ENCODE measurements at places on chromosomes 7 and 10.

DNA sequence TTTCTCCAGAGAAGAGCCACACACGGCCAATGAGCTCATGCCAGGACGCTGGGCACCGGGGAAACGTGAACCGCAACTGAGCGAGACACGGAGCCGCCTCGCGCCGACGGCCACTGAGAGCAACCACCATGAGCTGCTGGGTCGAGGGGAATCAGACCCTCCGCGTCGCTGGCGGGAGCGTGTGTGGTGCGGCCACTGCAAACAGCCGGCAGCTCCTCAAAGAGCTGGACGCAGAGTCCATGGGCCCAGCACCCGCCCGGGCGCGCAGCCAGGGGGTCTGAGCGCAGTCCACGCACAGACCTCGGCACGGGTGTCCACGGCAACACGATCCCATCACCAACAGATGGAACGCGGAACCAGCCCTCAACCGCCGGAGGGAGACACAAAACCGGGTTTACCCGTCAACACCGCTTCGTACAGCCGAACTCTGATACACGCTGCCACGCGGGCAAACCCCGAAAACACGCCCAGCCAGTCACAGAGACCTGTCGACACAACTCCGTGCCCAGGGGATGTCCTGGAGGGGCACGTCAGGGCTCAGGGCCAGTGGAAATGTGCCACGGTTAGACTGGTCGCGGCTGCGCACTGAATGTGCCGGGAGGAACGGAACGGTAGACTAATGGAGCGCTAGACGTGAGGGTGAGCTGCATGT is 147.1 kb downstream of the ELFN1 start:
- no peak for DNase-seq

GRCh38 chr10:100357059-100357858 is 10.2 kb downstream of the SCD start:
- no peak for DNase-seq

DNA sequence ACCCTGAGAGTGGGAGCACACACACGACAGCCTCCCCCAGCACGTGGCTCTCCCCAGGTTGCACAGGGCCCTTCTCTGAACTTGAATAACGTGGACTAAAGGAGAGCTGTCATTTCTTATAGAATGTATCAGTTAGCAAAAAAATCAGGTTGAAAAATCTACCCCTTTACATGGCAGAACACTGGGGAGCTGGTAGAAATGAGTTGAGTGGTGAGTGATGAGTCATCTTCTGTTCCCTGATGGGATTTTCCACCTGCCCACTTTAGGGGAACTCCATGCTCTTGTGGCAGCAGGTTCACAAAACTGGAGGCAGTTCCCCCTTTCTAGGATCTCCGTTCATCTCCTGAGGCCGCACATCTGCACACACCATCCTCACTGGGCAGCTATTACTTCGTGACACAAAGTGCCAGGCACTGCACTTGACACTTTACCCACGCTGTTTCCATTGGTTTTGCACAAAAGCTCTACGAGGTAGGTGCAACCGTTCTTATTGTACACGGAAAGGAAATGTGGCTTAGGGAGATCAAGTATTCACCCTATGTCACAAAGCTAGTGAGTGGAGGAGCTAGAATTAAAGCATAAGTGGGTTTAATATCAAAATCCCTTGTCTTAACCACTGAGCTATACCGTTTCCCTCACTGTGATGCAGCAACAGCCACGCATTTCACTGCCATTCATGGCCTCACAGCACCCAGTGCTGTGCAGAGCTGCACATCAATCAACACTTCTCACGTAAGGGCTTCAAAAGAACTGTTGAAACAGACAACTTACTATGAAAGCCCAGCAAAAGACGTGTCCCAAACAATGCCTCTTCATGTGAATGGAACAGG is 80.2 kb downstream of the RNF216 start:
- DNase-seq = peak; percentile 70

DNA sequence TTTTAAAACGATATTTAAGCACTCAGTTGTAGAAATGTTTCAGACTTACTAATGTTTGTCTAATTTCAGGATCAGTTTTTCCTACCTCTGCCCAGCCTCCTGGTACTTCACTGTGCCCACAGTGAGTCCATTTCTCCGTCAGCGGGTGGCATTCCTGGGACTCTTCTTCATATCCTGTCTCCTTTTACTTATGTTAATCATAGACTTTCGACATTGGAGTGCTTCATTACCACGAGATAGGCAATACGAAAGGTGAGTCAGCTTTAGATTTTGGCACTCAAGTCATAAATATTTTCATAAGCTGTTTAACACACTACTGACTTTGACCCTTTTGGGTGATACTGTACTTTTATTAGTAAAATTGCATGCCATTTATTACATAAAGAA is 2.1 kb downstream of the ENTPD7 start:
- no peak for DNase-seq

DNA sequence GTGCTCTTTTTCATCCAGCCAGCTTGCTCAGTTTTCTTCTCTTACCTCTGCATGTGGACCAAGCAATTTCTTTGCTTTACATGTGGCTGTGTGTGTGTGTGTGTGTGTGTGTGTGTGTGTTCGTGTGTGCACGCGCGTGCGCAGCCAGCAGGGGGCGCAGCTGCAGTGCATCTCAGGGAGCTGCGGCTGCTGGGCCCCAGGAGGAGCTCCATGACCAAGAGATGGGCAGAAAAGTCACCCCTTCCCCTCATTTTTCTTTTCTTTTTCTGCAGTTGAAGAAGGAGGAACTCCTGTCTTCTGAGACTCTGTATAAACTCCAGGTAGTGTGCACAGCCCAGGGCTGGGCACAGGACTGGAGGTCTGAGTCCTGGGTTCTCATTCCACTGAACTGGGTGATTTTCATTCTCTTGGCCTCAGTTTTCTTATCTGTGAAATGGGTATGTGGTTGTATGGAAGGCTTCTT is 41.8 kb downstream of the BLNK start:
- peak; percentile 32 for DNase-seq

DNA sequence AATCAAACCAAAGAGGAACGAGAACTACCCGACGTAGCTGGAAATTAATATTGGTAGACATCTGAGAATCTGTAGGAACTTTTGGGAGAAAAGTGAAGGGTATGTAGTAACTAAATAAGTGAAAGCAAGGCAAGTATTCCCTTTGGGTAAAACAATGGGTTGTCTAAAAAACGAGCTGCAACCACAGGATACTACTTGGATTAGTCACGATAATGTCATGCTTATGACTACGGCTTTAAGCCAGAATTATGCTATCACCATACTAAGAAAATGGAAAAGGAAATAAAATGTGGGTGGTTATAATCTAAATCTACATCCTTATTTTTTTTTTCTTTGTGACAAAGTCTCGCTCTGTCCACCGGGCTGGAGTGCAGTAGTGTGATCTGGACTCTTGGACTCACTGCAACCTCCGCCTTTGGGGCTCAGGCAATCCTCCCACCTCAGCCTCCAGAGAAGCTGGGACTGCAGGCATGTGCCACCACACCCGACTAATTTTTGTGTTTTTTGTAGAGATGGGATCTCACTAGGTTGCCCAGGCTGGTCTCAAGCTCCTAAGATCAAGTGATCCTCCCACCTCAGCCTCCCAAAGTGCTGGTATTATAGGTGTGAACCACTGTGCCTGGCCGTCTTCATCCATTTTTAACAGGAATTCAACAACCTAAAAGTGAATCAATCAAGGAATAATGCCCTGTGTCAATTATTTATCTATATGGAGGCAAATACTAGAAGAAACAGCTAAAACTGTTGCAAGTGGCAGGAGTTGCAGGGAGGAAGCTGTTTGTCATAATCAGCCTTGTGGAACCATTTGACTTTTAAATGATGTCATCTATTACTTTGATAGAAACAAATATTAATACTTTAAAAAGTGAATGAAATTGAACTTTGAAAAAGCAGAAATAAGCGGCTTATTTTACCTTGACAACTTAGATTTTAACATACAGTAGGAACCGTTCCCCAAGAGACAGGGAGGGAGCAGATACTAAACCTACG is 189.3 kb downstream of the PRPF18 start:
- no peak for DNase-seq

GRCh38 chr10:112588225-112588990 is 141.4 kb downstream of the VTI1A start:
- no peak for DNase-seq

- DNase-seq = no peak
These were observed 90.4 kb downstream of the DYNC2I1 start for GRCh38 chr7:158946771-158947170.

DNA sequence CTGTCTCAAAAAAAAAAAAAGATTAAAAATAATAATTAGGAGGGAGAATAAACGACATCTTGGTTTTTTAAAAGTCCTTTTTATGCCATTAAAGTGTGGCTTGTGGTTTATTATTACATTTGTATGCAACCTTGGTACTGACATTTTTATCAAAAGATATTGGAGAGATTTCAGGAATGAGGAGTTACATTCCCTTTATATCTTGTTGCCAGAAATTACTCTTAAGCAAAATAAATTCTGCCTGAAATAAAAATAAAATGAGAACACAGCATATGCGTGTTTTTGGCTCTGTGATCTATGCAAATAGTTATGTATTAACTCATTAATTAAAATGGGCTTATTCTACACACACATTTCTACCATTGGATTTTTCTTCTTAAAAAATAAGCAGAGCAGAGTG is 202.4 kb downstream of the BICC1 start:
- no peak for DNase-seq

DNA sequence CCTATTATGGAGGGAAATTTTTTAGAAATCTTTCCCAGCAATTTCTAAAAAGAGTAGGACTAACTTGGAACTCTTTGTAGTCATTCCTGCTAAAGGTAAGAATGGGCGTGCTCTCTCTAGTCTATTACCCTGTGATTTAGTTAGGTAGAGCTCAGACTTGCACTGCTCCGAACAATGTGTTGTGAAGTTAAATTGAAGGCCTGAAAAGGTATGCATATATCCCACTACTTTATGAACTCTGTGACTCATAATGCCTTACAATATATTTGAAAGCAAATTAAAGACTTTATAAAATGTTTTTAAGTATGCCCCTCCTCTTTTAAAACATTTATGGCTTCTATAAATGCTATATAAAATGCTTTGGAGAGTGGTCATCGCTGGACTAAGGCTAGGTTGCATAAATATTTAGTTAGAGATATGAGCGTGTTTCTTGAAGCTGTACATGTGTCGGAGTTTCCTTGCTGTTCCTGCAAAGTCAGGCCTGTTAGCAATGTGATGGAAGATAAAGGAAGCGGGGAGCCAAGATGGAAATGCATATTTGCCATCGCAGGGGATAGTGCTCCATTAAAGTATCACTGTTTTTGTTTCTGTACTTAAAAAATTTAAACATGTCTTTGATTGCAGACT is 761.4 kb downstream of the LRMDA start:
- DNase-seq = no peak

DNA sequence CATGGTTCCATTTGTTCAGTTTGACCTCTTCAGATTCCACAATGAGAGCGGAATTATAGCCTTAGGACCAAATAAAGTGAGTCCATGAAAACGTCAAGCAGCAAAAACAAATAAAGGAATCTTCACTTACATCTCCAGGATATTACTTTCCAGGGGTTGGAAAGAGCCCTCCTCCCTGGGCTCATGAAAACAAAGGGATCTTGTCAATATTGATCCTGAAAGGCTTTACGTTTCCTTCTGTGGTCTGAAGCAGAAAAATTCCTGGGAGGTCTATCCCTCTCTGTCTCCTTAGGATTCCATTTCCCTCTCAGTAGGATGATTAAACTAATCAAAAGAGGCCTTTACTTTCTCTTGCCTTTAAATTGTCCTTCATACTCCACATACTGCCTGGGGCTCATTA is 293.5 kb downstream of the GPAM start:
- no peak for DNase-seq

DNA sequence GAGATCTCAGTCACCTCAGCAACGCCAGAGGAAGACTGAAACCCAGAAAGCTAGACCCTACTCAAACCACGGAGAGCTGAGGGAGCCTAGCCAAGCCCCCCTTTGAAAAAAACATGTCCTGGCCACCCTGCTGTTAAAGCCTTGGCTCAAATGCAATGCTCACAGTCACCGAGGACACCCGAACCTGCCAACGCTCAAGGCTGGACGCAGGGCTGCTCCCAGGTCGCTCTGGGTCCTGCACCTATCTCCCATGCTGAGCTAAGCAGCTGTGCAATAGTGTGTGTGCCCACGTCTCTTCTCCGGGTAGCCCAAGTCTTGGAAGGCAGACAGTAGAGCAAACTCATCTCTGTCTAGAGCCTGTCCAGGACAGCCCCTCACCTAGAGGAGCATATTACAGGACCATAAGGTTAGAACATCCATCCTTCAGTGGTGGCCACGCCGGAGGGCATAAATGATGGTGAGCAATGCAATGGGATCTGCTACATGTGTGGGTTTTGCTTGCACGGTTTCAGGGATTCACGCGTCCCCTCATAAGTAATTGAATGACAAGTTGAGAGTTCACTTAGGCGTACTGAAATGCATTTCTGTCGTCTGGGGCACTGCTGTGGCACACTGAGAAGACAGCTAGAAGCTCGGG is 94.2 kb upstream of the DDC start:
- DNase-seq = no peak

DNA sequence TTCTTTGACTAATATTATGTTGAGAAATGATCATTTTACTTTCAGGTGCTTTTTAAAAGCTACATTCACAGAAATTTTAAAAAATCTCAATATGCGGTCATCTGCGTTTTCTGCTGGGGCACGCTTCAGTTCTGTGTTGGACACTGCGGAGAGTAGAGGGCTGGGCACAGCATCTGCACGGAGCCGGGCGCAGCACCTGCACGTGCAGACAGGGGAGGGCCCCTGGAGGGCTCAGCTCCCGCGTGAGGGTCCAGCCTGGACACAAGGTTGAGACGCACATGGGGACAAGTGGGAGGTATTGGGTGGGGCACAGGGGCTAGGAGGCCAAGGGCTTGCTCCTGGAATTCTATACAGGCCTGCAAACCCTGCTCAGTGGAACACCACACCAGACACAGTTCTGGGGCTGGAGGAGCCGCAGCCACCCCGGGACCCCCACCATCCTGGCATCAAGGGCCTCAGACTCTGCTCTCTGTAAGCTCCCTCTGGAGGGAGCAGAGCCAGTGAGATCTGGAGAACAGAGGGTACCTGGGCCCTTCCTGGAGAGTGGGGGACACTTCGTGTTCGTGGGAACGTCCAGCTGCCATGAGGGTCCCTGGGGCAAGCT is 20.4 kb upstream of the FAM20C start:
- DNase-seq = no peak

DNA sequence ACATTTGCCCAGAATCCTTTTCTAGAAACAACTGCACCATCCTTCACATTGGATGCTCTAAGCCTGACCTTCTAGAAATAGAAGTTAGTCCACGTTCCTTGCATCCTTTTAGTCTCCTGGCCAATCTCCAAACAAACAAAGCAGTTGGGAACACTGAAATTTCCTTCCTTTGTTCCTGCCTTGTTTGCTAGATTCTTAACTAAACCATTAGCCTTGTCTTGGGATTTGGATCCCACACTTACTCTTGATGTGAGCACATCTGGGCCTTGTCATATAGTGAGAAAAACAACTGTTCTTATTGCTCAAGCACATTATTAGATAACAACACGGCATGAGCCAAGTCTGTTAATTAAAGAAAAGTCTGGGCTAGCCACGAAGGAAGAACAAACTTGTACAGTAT is 319.3 kb upstream of the GHITM start:
- DNase-seq = no peak

DNA sequence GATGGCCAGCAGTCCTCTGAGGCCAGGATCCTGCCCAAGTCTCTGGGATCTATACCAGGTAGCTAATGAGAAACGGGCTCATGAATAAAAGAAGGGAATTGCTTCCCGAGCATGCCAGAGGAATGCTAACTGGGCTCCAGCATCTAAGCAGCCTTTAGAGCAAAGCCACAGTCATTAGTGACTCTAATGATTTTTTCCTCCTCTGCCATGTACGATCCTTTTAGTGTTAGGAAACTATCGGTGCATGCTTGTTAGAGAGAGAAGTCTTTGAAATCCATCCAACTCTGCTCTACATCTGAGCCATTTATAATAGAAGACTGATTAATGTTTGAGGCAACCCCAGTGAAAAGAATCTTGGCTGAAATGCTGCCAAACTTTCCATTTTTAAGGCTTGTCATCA is 124.9 kb upstream of the TCERG1L start:
- no peak for DNase-seq
